ENCODE measurements at places on chromosomes 11 and 22.

DNA sequence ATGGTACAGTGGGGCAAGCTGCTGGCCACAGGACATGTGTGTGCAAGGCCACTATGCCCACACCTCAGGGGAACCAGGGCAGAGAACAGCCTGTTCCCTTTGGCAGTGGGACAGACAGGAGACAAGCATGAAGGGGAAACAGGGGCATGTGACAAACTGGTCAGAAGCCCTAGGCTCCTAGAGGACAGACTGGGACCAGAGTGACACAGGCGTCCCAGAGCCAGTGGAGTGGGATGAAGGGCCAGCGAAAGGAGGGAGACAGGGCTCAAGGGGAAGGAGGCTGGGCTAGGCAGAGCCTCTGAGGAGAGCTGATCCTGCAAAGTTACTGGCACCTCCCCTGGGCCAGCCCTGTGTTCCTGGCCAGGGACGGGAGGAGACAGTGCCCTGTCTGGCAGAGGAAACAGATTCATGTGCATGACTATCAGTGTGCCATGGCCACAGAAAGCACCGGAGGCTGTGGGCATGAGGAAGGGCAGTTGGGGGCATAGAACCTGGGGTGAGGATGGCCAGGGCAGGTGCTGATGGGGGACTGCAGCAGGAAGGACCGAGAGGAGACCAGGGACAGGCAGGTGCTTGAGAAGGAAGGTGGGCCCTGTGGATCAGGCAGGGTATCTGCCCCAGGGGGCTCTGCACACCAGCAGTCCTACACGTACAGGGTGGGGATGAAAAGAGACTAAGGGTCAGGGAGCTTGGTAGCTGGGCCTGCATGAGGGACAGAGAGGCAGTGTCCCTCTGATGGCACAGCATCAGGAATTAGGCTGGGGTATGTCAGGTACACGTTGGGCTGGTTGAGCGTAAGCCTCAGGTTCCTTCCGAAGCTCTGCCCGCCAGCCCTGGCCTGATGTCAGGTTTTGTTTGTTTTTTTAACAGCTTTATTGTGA is 9.8 kb downstream of the DERL3 start:
- no peak for DNase-seq

DNA sequence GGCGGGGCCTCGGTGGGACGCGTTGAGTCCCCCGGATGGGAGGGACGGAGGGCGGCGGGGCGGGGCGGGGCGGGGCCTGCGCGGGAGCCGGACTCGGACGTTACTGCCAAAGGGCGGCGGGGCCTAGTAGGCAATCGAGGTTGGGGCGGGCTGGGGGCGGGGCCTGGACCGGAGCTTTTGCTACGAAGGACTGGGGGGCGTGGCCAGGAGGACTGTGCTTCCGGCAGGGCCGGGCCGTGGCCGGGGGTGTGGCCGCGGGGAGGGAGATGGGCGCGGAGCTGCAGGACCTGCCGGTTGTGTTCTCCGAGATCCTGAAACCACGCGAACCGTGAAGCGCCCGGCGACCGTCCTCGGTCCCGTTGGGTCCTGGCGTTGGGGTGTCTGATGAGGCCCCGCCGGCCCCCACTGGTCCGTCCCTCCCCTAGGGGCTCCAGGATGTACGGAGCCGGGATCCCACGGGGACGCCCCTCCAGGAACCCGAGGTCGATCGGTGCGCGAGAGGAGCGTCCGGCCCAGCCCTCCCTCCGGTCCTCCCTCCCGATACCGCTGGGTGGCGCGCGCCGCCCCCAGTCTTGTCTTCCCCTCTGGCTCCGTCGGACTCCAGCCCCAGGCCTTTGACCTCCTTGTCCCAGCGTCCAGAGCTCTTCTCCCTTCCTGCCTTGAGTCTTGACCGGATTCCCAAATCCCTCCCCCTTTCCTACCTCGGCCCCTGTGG is 648 bp upstream of the NUDT8 start:
- DNase-seq, result no peak

DNA sequence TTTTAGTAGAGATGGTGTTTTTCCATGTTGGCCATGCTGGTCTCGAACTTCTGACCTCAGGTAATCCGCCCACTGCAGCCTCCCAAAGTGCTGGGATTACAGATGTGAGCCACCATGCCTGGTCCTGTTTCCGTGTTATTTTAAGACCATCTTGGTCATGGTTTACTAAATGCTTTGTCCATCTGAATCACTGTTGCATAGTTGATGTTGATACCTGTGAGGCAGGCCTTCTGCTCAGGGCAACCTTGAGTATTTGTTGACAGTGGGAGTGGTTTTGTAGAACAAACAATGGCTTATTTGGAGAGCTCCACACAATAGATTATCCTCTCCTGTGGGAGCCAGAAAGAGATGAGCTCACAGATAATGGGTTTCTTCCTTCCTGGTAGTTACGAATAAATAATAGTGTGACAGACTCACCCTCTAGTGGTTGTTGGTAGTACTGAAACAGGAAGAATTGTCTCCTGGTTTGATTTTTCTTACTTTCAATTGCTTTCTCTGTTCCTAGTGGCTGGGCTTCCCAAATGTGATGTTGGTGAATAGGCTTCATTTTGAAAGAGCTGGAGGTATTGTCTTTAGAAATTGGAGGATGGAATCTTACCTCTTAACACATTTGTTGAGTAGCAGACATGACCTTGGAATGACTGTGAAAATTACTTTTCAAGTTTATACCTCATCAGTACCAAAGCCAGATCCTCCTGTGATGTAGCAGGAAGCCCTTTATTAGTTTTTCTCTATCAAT is 39.0 kb downstream of the CTNND1 start:
- DNase-seq, result no peak

DNA sequence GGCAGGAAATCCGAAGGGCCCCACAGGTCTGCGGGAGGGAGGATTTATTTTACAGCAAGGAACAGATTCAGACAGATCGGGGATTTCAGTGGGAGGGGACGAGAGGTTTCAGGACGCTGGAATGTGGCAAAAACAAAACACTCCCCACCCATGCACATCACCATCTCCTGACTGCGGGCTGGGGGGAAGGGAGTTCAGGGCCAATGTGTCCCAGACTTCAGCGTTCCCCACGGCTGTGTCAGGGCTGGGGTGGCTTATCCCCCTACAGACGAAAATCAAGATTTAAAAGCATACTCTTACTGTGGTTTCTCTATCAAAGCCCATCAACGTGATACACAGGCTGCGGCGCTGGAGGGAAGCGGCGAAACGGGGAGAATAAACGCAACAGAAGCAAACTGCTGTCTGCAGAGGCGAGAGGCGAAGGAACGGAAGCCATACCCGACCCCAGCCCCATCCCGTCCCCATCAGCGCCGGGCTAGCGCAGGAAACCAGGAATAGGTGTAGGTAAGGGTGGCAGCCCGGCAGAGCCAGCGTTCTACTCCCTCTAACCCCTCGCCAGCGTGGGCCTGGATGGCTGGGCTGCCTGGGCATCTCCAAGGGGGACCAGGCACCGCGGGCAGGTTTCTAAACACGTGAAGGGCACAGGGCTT is 2.7 kb downstream of the TENM4 start:
- no peak for DNase-seq

Measured in cortex of kidney (tissue), 1 donor.